ENCODE measurements at places on chromosomes 6 and 20. TPM values are rescaled to one million over a fixed set of nuclear protein-coding genes. Genes with fewer than 3 reads are reported as not detected.

DNA sequence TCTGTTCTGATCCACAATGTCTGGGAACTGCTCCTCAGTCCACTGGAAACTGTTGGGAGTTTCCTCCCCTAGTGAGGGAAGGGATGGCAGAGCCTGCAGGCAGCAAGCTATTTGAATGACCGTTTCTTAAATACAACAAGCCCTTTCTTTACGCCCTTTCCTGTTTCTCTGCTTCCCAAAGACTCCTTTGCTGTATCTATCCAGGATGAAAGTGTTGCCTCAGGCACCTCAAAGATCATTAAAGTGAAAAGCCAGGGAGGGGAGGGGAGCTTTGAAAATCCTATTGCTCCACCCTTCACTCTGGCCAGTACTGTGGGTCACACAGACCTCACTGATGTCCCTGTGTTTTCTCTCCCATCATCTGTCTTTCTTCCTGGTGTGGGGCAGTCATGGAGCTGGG is 213.1 kb downstream of the RNF144B start:
- DNase-seq, result no peak
- H3K4me1 ChIP-seq, result peaks cover 3% of the 10 kb centered on the region
- no peak overlapping the region for H3K27ac ChIP-seq
- no peaks in the 10 kb centered on the region for H3K27me3 ChIP-seq
- H3K4me3 ChIP-seq, result no peak overlapping the region

DNA sequence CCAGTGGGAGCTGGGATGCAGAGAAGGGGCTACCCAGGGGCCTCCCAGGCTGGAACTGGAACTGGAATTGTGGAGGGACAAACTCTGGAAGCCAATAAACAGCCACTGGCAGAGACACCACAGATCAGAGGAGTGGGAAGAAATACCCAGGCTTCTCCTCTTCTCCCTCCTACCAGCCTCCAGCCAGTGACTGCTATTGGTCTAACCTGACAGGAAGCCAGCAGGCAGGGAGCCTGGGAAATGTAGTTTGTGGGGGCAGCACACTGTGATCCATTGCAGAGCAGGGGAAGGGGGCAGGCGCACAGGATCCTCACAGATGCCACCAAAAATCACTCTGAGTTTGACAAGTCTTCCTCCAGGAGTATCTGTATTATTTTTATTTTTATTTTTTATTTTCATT is 12.1 kb upstream of the MLN start:
- H3K36me3 ChIP-seq, result no peaks in the 10 kb centered on the region
- peak; percentile 76 for DNase-seq
- H3K4me3 ChIP-seq, result no peak overlapping the region
- no peak overlapping the region for H3K27ac ChIP-seq
- peaks cover 25% of the 10 kb centered on the region for H3K27me3 ChIP-seq

DNA sequence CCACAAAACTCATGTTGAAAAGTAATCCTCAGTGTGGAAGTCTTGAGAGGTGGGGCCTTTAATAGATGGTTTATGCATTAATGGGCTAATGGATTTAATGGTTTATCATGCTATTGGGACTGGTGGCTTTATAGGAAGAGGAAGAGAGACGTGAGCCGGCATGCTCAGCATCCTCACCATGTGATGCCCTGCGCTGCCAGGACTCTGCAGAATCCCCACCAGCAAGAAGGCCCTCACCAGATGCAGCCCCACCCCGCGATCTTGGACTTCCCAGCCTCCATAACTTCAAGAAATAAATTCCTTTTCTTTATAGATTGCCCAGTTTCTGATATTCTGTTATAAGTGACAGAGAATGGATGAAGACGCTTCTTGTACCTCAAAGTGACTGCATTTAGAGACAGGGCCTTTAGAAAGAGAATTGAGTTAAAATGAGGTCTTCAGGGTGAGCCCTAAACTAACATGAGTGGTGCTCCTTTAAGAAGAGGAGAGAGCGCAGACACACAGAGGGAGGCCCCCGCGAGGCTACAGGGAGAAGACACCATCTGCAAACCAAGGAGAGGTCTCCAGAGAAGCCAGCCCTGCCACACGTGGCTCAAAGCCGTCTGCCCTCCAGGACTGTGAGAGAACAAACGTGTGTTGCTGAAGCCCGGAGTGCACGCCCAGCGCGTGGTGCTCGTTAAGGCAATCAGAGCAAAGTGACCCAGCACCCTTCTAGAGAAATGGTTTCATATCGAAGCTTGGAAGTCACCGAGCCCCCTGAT is 56.9 kb downstream of the IRF4 start:
- H3K36me3 ChIP-seq, result no peaks in the 10 kb centered on the region
- H3K4me3 ChIP-seq, result no peak overlapping the region
- peaks cover 14% of the 10 kb centered on the region for H3K4me1 ChIP-seq
- peaks cover 2% of the 10 kb centered on the region for H3K27me3 ChIP-seq
- DNase-seq, result no peak
- no peak overlapping the region for H3K27ac ChIP-seq

GRCh38 chr6:118952683-118953082 is 17.7 kb upstream of the MCM9 start:
- H3K27ac ChIP-seq, result no peak overlapping the region
- no peaks in the 10 kb centered on the region for H3K4me1 ChIP-seq
- no peaks in the 10 kb centered on the region for H3K36me3 ChIP-seq

- DNase-seq, result peak; percentile 34
- no peaks in the 10 kb centered on the region for H3K36me3 ChIP-seq
- no peaks in the 10 kb centered on the region for H3K4me1 ChIP-seq
- no peak overlapping the region for H3K4me3 ChIP-seq
- H3K27ac ChIP-seq, result no peak overlapping the region
These were observed 82.1 kb downstream of the DLL1 start for GRCh38 chr6:170208651-170209353.

- DNase-seq, result no peak
- H3K4me3 ChIP-seq, result no peak overlapping the region
- no peak overlapping the region for H3K27ac ChIP-seq
- no peaks in the 10 kb centered on the region for H3K27me3 ChIP-seq
These were observed 529.7 kb upstream of the CITED2 start for GRCh38 chr6:139904158-139904533.

GRCh38 chr20:24764027-24764793 is 184.9 kb upstream of the CST7 start:
- no peak for DNase-seq
- peaks cover 9% of the 10 kb centered on the region for H3K27me3 ChIP-seq
- no peak overlapping the region for H3K27ac ChIP-seq
- no peaks in the 10 kb centered on the region for H3K36me3 ChIP-seq

Gene KIF6
- total RNA-seq, result 1.4 TPM

Gene XKR7
- total RNA-seq, result under 0.01 TPM

Gene TMEM244
- total RNA-seq, result not detected

- no peak for DNase-seq
- no peak overlapping the region for H3K27ac ChIP-seq
- H3K27me3 ChIP-seq, result no peaks in the 10 kb centered on the region
- H3K36me3 ChIP-seq, result no peaks in the 10 kb centered on the region
- H3K4me1 ChIP-seq, result no peaks in the 10 kb centered on the region
These were observed 10.6 kb upstream of the BTBD9 start for GRCh38 chr6:38650207-38650752.

Gene METTL24
- total RNA-seq, result 0.29 TPM

- no peak overlapping the region for H3K27ac ChIP-seq
- H3K4me3 ChIP-seq, result no peak overlapping the region
- H3K4me1 ChIP-seq, result no peaks in the 10 kb centered on the region
- no peaks in the 10 kb centered on the region for H3K36me3 ChIP-seq
- peak; percentile 62 for DNase-seq
These were observed 193.7 kb downstream of the CDH4 start for GRCh38 chr20:61445741-61446140.

Gene GNAS-AS1
- total RNA-seq, result 1.5 TPM

DNA sequence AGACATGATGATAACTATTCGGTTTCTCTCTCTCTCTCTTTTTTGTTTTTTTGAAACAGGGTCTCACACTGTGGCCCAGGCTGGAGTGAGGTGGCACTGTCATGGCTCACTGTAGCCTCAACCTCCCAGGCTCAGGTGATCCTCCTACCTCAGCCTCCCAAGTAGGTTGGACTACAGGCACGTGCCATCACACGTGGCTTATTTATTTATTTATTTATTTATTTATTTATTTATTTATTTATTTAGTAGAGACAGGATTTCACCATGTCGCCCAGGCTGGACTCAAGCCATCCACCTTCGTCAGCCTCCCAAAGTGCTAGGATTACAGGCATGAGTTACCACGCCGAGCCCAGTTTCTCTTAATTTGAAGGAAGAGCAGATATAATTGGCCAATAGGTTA is 427.9 kb upstream of the JAG1 start:
- no peaks in the 10 kb centered on the region for H3K27me3 ChIP-seq
- no peak for DNase-seq
- H3K4me1 ChIP-seq, result peaks cover 4% of the 10 kb centered on the region
- no peaks in the 10 kb centered on the region for H3K36me3 ChIP-seq
- no peak overlapping the region for H3K27ac ChIP-seq
- no peak overlapping the region for H3K4me3 ChIP-seq

Gene SLC22A16
- total RNA-seq, result 0.36 TPM

Gene MYMX
- not detected for total RNA-seq

Gene TUBB2B
- total RNA-seq, result 5.6 TPM

Gene OOEP
- 0.36 TPM for total RNA-seq

Gene DCDC2
- total RNA-seq, result under 0.01 TPM

GRCh38 chr6:41268478-41268877 is 18.0 kb downstream of the TREM1 start:
- no peak for DNase-seq
- no peaks in the 10 kb centered on the region for H3K36me3 ChIP-seq
- no peaks in the 10 kb centered on the region for H3K4me1 ChIP-seq
- H3K27me3 ChIP-seq, result no peaks in the 10 kb centered on the region
- H3K27ac ChIP-seq, result no peak overlapping the region
- no peak overlapping the region for H3K4me3 ChIP-seq

DNA sequence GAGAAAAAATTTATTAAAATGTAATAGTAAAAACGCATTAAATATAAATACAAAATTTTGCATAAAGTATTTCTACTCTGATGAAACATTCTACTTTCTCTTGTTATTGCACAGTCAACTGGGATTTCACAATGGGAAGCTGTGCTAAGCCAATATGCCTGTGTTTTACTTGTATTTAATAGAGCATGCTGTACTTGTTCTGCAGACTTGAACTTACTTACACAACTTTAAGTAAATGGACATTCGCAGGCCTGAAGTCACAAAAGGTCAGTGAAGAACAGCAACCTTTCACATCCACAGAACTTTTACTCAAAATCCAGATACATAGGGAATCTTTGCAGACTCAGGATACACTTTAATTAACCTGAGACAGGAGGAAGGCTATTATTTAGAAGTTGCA is 409.5 kb downstream of the BTBD3 start:
- H3K4me1 ChIP-seq, result no peaks in the 10 kb centered on the region
- DNase-seq, result no peak
- no peaks in the 10 kb centered on the region for H3K36me3 ChIP-seq
- no peak overlapping the region for H3K4me3 ChIP-seq
- no peaks in the 10 kb centered on the region for H3K27me3 ChIP-seq

Gene TNXB
- 8.3 TPM for total RNA-seq

Gene ELOVL2
- total RNA-seq, result 0.29 TPM

- DNase-seq, result no peak
- H3K27me3 ChIP-seq, result no peaks in the 10 kb centered on the region
- no peaks in the 10 kb centered on the region for H3K4me1 ChIP-seq
- no peak overlapping the region for H3K4me3 ChIP-seq
- H3K27ac ChIP-seq, result no peak overlapping the region
These were observed 10.9 kb upstream of the ADGRF4 start for GRCh38 chr6:47687432-47687831.

- DNase-seq, result no peak
- H3K36me3 ChIP-seq, result no peaks in the 10 kb centered on the region
- no peak overlapping the region for H3K27ac ChIP-seq
- peaks cover 17% of the 10 kb centered on the region for H3K4me1 ChIP-seq
- no peak overlapping the region for H3K4me3 ChIP-seq
- no peaks in the 10 kb centered on the region for H3K27me3 ChIP-seq
These were observed 84.4 kb downstream of the BACH2 start for GRCh38 chr6:90212274-90212673.

- H3K27me3 ChIP-seq, result no peaks in the 10 kb centered on the region
- H3K36me3 ChIP-seq, result no peaks in the 10 kb centered on the region
- no peaks in the 10 kb centered on the region for H3K4me1 ChIP-seq
These were observed 427.5 kb upstream of the HSF2 start for GRCh38 chr6:121971931-121972335.

GRCh38 chr6:14619419-14619781 is 501.8 kb downstream of the CD83 start:
- H3K27me3 ChIP-seq, result no peaks in the 10 kb centered on the region
- no peaks in the 10 kb centered on the region for H3K4me1 ChIP-seq
- no peak for DNase-seq
- H3K27ac ChIP-seq, result no peak overlapping the region

DNA sequence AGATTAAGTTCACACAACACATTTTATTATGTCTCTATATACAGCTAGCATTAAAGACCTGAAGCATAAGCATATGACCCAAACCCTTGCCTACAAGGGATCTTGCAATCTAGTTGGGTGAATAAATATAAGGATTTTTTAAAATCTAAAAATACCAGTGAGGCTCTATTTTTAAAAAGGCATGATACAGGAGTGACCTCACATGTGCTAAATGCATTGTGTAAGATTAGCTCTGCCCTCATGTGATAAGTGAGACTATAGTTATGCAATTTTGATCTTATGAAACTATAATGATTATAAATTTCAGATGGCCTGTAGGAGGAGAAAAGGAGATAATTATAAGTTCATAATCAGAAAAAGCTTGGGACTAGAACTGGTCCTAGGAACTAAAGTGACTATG is 451.0 kb upstream of the MAN1A1 start:
- no peaks in the 10 kb centered on the region for H3K36me3 ChIP-seq
- no peak for DNase-seq
- H3K27me3 ChIP-seq, result no peaks in the 10 kb centered on the region
- no peaks in the 10 kb centered on the region for H3K4me1 ChIP-seq

- no peak overlapping the region for H3K27ac ChIP-seq
- peaks cover 4% of the 10 kb centered on the region for H3K4me1 ChIP-seq
- peaks cover 29% of the 10 kb centered on the region for H3K27me3 ChIP-seq
- H3K36me3 ChIP-seq, result no peaks in the 10 kb centered on the region
- H3K4me3 ChIP-seq, result no peak overlapping the region
These were observed 39.3 kb upstream of the SRPK1 start for GRCh38 chr6:35960187-35960586.

DNA sequence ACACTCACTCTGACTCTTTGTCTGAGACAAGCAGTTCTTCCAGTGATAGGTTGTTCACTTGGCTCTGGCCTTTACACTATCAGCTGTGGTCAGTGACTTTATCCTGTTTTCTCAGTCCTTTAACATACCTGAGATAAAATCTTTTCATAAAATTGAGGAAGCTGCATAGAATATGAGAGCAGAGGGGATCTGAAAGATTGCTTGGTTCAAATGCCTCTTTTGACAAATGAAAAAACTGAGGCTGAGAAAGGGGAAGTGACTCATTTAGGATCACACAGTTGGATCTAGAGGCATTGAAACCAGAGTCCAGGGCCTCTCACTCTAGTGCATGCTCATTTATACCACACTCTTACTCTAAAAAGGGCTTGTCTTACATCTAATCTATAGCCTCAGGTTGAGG is 277.0 kb upstream of the TBX18 start:
- H3K36me3 ChIP-seq, result no peaks in the 10 kb centered on the region
- no peak overlapping the region for H3K4me3 ChIP-seq
- DNase-seq, result peak; percentile 43

Measured in osteoblast (primary cell).